ENCODE measurements at places on chromosomes 3 and 15.

- DNase-seq: no peak
These were observed 3.4 kb downstream of the ANKRD28 start for GRCh38 chr3:15794303-15794771.

- DNase-seq: no peak
These were observed 40.8 kb downstream of the POLR2M start for GRCh38 chr15:57747206-57747896.

- no peak for DNase-seq
These were observed 38.7 kb upstream of the ARID3B start for GRCh38 chr15:74502301-74502700.

GRCh38 chr3:9769426-9770275 is at the start of gene CAMK1:
CAMK1 (minus strand) TSS chr3:9769947; CDS start chr3:9767749, 2,198 bp downstream.
- peak; percentile 36 for DNase-seq

DNA sequence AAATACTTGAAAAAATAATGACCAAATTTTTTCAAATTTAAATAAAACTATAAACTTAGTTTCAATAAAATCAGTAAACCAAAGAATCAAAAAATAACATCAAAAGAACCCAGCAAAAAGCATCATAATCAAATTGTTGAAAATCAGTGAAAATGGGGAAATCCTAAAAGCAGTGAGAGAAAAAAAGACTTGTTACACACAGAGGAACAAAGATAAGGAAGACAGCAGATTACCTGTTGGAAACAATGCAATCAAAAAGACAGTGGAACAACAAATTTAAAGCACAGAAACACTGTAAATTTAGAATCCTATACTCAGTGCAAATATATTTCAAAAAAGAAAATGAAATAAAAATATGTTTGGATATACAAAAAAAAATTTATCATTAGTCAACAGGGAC is 156.2 kb upstream of the LMCD1 start:
- DNase-seq: no peak

DNA sequence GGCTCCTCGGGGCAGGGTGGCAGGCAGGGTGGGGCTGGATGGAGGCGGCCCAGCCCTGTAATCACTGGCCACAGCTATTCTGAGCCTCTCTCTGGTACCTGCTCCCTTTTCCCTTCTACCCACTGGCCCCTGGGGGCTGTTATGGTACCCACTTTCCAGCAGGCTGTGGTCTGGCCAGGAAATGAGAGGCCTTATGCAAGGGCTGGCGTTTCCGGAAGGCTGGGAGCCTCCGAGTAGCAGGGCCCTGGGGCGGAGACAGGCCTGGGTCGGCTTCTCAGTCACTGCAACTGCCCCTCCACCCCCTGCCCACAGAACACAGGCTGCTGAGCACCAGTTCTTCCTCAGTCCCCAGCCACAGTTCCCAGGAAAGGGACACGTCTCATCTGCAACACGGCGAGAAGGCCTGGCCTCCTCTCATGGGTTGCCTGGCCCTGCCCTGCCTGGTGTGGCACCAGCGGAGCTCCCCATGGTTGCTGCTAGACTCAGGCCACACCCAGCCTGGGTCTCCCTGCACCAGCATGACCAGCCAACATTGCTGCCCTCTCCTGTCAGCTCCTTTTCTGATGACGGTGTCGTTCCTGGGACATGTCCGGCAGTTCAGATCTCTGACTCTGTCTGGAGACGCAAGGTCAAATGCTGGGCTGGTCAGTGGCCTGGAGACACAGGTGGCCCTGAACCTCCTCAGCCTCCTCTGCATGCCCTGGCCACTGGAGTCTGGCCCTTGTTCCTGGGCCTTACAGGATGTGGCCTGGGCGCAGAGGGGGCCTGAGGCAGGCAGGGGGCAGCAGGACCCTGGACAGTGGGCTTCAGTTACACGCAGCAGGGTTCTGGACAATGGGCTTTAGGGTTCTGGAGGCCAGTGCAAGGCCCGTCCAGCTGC is 6.5 kb downstream of the CHST13 start:
- no peak for DNase-seq

GRCh38 chr3:115623044-115623868 is at the start of gene GAP43:
GAP43 (plus strand) TSS chr3:115623510; CDS start chr3:115623690, 180 bp downstream.
- DNase-seq: no peak

GRCh38 chr3:118986734-118987133 is 47.9 kb downstream of the IGSF11 start:
- no peak for DNase-seq

GRCh38 chr3:190505381-190506003 is 8.4 kb upstream of the IL1RAP start:
- DNase-seq: no peak

- no peak for DNase-seq
These were observed 7.0 kb downstream of the IQSEC1 start for GRCh38 chr3:13066236-13066635.

GRCh38 chr3:30457726-30458125 is 148.7 kb upstream of the TGFBR2 start:
- no peak for DNase-seq

DNA sequence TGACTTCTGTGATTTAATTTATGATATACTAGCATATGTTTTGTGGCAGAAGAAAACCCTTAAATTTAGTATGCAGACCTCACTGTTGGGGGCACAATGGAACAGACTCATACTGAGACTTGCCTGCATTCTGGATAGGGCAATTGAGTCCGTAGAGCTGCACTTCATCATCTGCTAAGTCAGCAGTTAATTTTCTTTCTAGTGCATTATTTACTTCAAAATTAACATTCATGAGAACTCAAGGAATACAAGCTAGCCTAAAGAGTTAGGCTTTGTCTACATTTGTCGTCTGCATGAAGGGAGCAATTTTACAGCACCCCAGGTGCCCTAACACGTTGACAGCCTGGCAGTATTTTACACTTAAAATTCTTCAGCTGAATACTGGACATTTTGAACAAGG is 345.5 kb downstream of the CHL1 start:
- no peak for DNase-seq

GRCh38 chr15:81161851-81162250 is 27.8 kb downstream of the CFAP161 start:
- DNase-seq: no peak

GRCh38 chr15:26091184-26091583 is 228.1 kb upstream of the ATP10A start:
- no peak for DNase-seq

GRCh38 chr3:100029689-100030088 is 84.6 kb downstream of the FILIP1L start:
- no peak for DNase-seq

- no peak for DNase-seq
These were observed 491 bp upstream of the SENP7 start for GRCh38 chr3:101513419-101513986.

GRCh38 chr3:53242642-53243041 is 13.2 kb downstream of the TKT start:
- DNase-seq: no peak

DNA sequence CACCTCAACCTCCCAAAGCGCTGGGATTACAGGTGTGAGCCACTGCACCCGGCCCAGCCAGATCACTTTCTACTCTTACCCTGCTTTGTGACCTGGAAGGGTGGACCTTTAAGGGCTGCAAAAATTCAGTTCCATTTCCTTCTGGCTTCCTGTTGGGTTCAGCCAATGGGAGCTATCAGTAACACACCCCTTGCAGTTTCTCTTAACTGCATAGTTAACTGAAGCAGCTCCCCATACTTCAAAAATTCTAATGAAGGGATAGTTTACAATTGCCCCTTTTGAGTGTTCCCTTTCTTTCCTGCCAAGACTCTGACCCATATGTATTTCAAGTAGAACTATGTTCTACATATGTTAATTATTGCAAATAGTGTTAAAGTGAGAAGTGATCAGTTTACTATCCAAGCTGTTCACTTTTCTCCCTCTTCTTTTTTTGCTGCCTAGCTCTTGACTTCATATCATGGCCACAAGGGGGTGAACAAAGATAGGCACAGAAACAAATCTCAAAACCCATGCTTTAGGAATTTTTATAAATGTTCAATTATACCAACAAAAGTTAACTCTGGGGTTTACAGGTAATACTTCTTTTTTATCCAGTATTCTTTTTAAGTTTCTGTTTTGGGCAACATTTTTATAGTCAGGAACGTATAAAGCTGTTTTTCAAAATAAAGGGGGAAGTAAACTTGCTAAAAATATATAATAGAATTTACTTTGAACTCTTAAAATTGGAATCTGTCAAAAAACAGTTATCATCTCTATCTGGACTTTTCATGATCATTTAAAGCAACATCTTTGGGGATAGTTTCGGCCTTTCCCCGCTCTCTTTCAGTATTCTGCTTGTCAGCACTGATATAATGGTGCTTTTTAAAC is 8.1 kb downstream of the PGBD4 start:
- no peak for DNase-seq

DNA sequence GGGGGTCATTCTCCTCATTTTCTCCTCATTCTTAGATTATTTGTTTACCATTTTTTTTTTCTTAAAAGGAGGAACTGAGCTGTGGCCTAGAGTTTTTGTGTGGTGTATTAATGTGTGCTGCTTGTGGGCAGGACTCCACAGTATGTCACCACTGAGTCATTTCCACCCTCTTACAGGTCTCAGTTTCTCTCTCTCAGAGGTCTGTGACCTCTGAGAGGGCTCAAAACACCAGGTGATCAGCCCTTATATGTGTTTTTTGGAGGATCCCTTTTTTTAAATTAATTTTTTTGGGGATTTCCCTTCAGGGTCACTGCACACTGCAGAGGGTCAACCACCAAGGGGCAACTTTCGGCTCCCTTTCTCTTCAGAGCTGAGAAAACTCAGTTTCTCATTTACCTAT is 166.4 kb downstream of the SUCNR1 start:
- no peak for DNase-seq

DNA sequence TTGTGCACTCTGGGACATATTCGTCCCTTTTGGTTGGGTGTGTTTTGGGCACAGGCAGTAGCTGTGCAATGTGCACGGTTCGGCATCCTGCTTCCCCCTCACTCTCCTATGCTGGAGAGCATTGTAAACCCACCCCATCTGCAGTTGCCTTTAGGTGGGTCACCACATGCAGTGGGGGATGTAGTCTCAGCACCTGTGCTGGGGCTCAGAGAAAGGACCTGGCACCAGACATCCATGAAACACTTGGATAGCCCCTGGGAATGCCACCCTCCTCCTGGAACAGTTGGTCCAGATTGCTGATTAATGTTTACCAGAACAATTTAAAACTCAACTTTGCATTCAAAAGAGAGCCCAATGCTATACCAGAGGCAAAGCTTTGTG is 123.9 kb upstream of the MEF2A start:
- no peak for DNase-seq

DNA sequence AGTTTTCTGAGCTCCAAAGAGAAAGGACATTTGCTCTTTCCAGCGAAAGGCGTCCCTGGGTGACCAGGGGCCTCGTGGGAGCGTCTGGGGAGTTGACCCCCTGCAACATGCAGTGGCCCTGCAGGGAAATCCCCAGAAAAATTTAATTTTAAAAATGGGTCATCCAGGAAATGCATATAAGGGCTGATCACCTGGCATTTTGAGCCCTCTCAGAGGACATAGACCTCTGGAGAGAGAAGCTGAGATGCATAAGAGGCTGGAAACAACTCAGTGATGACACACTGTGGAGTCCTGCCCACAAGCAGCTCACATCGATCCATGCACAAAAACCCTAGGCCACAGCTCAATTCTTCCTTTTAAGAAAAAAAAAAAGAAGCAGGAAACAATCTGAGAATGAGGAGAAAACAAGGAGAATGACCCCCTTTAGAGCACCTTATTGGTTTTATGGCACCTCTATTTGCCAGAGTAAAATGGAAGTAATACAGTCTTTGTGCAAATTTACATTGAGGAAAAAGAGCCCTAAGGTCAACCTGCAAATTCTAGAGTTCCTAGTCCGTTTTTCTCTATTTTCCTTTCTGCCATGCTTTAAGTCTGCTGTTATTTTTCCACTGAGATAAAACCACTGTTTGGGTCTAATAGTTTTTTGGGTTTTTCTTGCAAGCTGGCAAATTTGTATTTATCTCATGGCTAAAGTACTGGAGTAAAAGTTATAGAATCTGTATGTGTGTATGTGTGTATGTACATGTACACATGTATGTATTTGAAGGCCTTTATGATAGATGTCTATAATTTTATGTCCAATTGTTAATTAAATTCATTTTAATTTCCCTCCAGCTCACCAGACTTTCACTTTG is 6.9 kb upstream of the BDH1 start:
- DNase-seq: no peak

- no peak for DNase-seq
These were observed 6.0 kb upstream of the HACD2 start for GRCh38 chr3:123590685-123591450.

DNA sequence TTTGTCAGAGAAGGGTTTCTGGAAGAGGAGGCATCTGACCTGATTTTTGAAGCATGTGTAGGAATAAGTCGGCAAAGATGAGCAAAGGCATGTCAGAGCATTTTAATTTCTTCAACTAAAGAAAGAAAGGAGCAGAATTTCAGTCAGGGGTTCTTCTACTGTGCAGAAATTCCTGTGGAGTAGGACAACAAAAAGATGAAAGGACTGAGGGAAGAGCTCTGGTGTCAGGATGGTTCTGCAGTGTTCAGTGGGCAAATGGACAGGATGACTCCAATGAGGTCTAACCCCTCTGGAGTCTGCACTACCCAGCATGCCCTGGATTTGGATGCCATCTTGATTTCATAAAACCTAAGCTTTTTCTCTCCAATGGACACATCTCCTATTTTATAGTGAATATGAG is 47.7 kb upstream of the SIAH2 start:
- DNase-seq: no peak

GRCh38 chr3:10956986-10957385 is 35.6 kb upstream of the SLC6A1 start:
- no peak for DNase-seq

DNA sequence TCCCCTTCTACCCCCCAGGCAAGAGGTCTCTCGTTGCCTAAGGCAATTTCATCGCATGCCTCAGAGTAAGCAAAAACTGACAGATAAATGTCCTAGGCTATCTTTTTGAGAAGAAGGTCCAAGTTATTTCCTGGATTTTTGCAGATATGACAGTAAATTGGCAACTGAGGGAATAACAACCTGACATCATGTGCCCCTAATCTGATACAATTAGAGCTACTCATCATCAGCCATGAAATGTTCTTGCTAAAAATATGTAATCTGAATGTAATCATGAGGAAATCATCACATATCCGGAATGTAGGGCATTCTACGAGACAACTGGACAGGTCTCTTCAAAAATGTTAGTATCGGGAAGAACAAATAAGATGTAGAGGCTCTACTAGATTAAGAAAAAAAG is 44.1 kb downstream of the TNIK start:
- no peak for DNase-seq

All from activated CD4-positive, alpha-beta T cell treated with anti-CD3 and anti-CD28 coated beads for 1 hour (primary cell).